ENCODE measurements at places on chromosomes 6 and 20.

- H3K27ac ChIP-seq, result no peak overlapping the region
- DNase-seq, result no peak
- H3K27me3 ChIP-seq, result no peaks in the 10 kb centered on the region
Measured at GRCh38 chr20:19555726-19556125, 202.3 kb upstream of the RIN2 start.

DNA sequence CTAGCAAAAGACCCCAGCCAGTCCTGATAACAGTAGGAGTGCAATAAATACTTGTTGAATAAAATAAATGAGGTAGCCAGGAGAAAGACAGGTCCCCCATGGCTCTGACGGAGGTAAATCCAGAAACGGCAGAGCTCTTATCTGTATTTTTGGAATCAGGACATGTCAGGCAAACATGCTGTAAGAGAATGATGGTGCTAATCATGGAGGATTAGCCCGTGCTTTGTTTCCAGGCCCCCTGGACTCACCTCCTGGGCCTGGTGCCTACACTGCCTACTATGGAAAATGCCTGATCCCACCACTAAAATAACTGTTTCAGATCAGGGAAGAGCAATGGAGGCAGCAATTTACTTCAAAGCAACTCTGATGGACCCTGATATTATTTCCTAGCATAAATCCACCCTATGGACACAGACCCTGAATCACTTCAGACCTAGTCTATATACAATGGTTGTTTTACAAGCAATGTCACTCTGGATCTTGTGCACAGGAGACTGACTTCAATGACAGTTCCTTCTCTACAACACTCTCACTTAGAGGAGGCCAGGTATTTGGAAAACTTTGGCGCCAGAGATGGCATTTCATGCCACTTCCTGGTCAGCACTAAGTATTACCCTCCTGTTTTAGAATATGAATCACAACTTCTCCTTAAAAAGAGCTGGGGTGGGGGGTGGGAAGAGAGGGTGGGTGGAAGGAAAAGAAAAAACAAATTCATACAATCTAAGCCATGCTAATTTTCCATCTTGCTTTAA is 6.4 kb downstream of the MRPL14 start:
- H3K27ac ChIP-seq, result peak overlapping the region; percentile 84
- no peak for DNase-seq
- no peak overlapping the region for H3K4me3 ChIP-seq

GRCh38 chr6:83310046-83310445 is 116.9 kb downstream of the RWDD2A start:
- no peaks in the 10 kb centered on the region for H3K36me3 ChIP-seq
- DNase-seq, result no peak
- no peak overlapping the region for H3K4me3 ChIP-seq

DNA sequence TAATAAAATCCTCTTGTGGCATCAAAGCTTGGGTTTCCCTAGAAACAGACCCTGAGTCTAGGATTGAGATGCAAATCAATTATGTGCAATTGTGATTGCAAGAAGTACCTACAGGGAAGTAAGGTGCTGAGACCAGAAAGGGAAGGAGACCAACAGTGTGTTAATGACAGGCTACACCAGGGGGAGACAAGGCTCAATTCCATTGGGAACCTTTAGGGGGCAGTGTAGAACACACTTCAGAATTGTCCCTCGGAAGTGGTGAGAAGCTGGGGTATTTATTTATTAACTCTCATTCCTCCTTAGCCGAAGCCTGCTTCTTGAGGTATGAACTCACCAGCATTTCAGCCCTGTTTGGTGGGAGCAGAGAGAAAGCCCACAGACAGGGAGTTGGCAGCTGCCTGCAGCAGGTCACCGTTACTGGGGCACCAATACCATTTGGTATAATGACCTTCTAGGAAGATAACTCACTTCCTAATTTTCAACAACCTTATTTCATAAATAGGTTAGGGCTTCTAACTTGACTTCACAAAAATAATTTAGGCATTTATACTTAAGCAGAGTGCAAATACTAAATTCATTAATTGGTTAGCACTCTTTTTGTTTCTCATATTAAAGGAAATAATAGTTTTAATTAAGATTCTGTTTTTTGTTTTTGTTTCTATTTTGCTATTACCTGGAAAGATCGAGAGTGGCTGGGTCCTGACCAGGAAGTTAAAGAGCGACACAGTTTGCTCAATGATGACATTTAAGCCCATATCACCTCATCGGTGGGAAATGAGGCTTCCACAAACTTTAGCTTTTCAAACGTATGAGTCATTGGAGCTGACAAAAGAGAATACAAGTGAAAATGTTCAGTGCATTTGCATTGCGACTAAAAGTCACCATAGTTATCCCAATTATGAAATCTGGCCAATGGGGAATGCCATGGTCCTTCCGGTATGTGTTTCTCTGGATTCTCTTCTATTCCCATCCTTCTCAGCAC is 94.8 kb downstream of the BTBD3 start:
- H3K27ac ChIP-seq, result no peak overlapping the region
- H3K36me3 ChIP-seq, result no peaks in the 10 kb centered on the region
- H3K4me3 ChIP-seq, result no peak overlapping the region
- no peaks in the 10 kb centered on the region for H3K27me3 ChIP-seq
- DNase-seq, result no peak

DNA sequence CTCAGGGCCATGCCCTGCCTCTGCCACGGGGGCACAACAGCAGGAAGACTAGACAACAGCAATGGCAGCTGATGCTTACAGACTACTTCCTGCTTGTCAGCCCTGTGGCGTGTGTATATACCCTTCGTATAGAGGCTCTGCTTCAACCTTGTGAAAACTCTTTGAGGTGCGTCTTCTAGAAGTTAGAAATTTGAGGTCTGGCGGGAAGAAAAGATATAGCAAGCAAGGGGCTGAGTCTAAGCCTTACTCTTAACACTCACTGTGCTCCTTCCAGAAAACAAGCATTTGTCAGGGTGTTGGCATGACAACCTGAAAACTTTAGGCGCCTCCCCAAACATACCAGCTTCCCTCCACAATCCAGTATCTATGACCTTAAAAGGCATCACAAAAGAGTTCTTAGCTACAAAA is 33.3 kb downstream of the JPH2 start:
- peaks cover 6% of the 10 kb centered on the region for H3K27me3 ChIP-seq
- H3K4me1 ChIP-seq, result no peaks in the 10 kb centered on the region
- no peak for DNase-seq
- H3K27ac ChIP-seq, result no peak overlapping the region
- H3K36me3 ChIP-seq, result peaks cover 1% of the 10 kb centered on the region
- no peak overlapping the region for H3K4me3 ChIP-seq

DNA sequence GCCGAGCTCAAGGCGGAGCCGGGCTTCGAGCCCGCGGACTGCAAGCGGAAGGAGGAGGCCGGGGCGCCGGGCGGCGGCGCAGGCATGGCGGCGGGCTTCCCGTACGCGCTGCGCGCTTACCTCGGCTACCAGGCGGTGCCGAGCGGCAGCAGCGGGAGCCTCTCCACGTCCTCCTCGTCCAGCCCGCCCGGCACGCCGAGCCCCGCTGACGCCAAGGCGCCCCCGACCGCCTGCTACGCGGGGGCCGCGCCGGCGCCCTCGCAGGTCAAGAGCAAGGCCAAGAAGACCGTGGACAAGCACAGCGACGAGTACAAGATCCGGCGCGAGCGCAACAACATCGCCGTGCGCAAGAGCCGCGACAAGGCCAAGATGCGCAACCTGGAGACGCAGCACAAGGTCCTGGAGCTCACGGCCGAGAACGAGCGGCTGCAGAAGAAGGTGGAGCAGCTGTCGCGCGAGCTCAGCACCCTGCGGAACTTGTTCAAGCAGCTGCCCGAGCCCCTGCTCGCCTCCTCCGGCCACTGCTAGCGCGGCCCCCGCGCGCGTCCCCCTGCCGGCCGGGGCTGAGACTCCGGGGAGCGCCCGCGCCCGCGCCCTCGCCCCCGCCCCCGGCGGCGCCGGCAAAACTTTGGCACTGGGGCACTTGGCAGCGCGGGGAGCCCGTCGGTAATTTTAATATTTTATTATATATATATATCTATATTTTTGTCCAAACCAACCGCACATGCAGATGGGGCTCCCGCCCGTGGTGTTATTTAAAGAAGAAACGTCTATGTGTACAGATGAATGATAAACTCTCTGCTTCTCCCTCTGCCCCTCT is 1.1 kb downstream of the CEBPB start:
- H3K27me3 ChIP-seq, result peaks cover 29% of the 10 kb centered on the region
- peaks cover 1% of the 10 kb centered on the region for H3K36me3 ChIP-seq
- H3K4me3 ChIP-seq, result peak overlapping the region; percentile 86
- peaks cover 20% of the 10 kb centered on the region for H3K4me1 ChIP-seq
- H3K27ac ChIP-seq, result peak overlapping the region; percentile 96

- no peak overlapping the region for H3K27ac ChIP-seq
- no peaks in the 10 kb centered on the region for H3K27me3 ChIP-seq
- H3K36me3 ChIP-seq, result no peaks in the 10 kb centered on the region
- H3K4me3 ChIP-seq, result no peak overlapping the region
- H3K4me1 ChIP-seq, result peaks cover 40% of the 10 kb centered on the region
Measured at GRCh38 chr6:25277386-25277785, 1.8 kb upstream of the CARMIL1 start.

DNA sequence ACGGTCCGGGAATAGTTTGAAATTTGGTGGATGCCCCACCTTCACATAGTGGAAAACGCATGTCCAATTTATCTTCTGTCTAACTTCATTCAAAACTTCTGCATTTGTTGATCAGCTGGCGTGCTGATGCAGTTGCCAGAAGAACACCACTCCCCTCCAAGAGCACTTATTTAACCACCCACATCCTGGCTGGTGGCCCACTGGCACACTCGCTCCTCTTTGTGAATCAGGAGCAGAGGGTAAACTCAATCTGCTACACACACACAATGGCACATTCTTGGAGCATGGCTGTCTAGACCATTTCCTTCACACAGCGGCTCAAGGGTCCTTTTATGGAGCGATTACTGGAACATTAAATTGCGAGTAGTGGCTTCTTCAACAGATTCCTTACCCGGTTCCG is 55.1 kb upstream of the CEP162 start:
- H3K27ac ChIP-seq, result no peak overlapping the region
- H3K4me1 ChIP-seq, result peaks cover 1% of the 10 kb centered on the region
- no peak for DNase-seq
- no peaks in the 10 kb centered on the region for H3K27me3 ChIP-seq
- no peaks in the 10 kb centered on the region for H3K36me3 ChIP-seq

GRCh38 chr20:5260889-5261288 is 55.9 kb downstream of the PROKR2 start:
- no peak overlapping the region for H3K27ac ChIP-seq
- no peaks in the 10 kb centered on the region for H3K36me3 ChIP-seq
- no peak overlapping the region for H3K4me3 ChIP-seq
- DNase-seq, result no peak
- H3K27me3 ChIP-seq, result peaks cover 18% of the 10 kb centered on the region
- no peaks in the 10 kb centered on the region for H3K4me1 ChIP-seq

- DNase-seq, result no peak
- no peak overlapping the region for H3K27ac ChIP-seq
- H3K27me3 ChIP-seq, result no peaks in the 10 kb centered on the region
- no peaks in the 10 kb centered on the region for H3K4me1 ChIP-seq
- H3K4me3 ChIP-seq, result no peak overlapping the region
Measured at GRCh38 chr6:132060591-132060990, 109.4 kb upstream of the CCN2 start.

DNA sequence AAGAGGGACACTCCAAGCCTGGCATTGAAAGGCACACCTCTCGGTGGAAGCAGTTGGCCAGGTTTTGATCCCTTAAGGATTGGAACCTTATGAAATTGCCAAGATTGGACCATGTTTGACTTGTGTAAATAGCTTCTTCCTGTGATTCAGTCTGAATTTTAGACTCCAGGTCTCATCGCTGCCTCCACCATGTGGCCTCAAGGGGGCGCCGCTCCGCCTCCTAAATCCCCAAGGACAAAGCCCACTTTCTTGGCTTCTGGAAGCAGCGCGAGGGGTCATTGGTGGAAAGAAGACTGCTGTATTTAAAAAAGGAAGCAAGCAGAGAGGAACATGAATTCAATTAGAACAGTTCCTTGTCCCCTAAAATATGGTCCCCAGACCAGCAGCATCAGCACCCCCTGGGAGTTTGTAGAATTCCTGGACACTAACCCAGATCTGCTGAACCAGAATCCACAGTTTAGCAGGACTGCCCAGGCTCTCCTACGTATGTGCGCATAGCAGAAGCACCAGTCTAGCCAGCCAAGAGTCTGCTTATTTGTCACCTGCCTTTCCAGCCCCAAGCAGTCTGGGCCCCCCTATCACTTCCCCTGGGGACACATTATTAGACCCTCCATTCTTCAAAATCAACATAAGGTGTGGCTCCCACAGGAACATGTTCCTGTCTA is 108.5 kb downstream of the LY86 start:
- no peak overlapping the region for H3K27ac ChIP-seq
- peaks cover 15% of the 10 kb centered on the region for H3K27me3 ChIP-seq
- DNase-seq, result peak; percentile 53
- H3K36me3 ChIP-seq, result no peaks in the 10 kb centered on the region

- H3K27me3 ChIP-seq, result no peaks in the 10 kb centered on the region
- peaks cover 20% of the 10 kb centered on the region for H3K36me3 ChIP-seq
- no peak overlapping the region for H3K4me3 ChIP-seq
- H3K4me1 ChIP-seq, result no peaks in the 10 kb centered on the region
Measured at GRCh38 chr20:16434062-16434664, 139.1 kb downstream of the KIF16B start.

DNA sequence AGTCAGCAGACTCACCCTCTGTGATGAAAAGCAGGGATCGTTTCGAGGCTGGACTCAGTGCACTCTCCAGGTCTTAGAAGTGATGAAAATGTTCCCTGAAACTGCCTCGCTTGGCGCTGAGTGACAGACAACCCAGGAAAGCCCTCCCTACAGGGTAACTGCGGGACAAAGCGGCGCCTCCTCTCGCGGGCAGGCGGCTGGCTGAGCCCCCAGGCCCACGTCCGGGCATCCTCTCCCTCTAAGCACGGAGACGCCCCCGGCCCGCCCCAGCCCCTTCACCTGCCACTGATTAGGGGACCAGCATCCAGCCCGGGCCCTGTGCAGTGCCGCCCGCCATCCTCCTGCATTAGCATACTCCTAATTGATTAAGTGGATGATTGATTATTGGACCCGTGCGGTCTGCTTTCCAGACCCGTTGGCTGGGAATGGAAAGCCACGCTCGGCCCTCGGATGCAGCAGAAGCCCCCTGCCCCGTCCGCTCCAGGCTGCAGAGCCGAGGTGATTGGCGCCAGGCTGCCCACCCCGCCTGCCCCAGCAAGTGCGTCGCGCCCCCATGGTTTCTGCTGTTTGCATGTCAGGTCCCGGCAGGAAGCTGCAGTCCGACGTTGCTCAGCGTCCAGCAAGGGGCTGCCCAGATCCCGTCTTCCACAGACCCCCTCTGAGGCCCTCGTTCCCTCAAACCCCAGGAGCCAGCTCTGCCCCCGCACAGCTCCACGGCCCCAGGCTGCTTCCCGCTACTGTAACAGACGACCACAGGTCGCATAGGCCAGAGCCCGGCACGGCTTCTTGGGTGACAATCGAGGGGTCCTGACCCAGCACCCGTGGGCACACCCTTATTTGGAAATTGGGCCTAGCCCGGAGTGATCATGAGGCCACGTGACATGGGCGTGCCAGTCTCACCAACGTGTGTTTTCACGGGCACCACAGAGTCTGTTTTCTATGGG is 131.6 kb downstream of the DLL1 start:
- no peak for DNase-seq
- no peaks in the 10 kb centered on the region for H3K27me3 ChIP-seq
- no peak overlapping the region for H3K27ac ChIP-seq
- no peak overlapping the region for H3K4me3 ChIP-seq
- H3K4me1 ChIP-seq, result no peaks in the 10 kb centered on the region
- no peaks in the 10 kb centered on the region for H3K36me3 ChIP-seq

Measured in progenitor cell of endocrine pancreas (in vitro differentiated cells).